ENCODE measurements at places on chromosomes 2 and 18.
A peak's percentile ranks its signal among the peaks of the same experiment; 100 is the strongest.

- DNase-seq = no peak
Measured at GRCh38 chr2:137168552-137168951, 403.2 kb downstream of the THSD7B start.

DNA sequence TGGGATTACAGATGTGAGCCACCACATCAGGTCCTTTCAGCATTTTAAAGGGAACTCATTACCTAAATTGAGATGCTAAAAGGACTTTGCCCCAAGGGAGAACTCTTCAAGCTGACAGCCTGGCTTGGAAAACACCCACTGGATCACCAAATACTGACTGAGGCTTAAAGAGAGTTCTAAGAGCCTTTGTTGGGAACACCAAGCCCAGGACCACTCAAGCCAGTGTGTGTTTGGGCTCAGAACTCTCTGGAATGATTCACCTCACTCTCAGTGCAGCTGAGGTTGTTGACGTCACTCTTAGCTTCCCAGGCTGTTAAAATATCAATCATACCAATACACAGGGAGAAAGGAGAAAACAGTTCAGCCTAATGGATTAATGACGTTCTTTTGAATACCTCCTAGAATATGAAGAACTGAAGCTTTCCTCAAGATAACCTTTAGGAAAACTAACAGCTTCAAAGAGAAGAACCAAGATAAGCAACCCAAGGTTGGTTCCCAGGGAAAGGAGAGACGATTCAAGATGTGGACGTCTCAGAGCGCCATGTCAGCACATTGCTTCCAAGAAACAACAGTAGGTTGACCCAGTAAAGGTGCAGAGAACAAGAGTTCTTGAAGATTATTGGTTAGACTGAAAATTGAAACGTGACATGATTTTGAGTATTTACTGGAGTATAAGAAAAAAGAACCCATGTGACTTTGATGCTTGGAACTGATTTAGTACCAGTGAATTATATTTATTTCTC lies 48.0 kb upstream of the MGAT4A start:
- DNase-seq = no peak

- DNase-seq = no peak
Measured at GRCh38 chr2:65395621-65396347, 36.6 kb downstream of the SPRED2 start.

DNA sequence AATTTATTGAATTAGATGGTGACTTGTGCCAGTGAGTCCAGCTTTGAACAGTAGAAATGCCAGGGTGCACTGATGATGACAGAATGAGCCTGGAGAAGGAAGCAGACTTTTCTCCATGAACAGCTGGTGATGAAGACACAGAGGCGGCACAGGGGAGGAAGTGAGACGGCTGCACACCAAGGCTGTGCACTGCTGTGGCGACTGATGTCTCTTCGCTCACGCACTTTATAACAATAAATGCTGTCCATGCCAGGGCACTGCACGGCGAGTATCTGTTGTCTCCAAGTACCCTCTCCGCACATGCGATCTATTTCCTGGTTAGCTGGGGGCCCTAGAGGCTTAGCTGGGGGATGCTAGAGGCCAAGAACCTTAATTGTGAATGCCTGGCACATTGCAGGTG lies 175.2 kb downstream of the TMEM200C start:
- no peak for DNase-seq

DNA sequence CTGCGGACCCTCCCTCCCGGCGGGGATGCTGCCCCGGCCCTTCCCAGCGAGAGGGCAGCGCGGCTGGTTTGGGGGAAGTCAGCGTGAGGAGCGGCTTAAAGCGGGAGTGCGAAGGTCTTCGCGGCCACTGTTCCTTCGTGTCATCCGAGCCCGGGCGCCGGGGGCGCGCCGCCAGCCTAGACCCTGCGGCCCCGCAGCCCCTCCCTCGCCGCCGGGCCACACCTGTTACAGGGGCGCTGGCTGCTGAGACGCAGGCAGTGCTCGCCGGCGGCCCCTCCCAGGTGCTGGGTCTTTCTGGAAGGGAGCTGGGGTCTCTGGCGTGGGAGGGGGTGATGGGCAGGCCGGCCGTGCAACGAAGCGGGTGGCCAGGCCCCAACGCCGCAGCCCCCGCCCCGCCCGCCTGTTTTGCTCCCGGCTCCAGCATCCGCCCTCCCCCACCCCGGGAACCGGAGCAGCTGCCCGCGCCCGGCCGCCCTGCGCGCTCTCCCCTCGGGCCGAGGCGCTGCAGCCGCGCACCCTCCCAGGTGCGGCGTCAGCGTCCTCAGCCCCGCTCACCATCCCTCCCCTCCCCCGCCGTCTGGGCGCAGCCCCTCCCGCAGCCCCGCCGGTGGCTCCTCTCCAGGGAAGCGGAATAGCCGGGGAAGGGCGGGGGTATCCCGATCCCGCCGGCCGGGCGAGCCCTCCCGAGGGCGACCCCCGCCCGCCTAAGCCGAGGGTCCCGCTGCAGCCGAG lies 727 bp downstream of the KIF1A start:
- DNase-seq = no peak

- DNase-seq = no peak
Measured at GRCh38 chr18:78754311-78755043, 225.1 kb upstream of the SALL3 start.

DNA sequence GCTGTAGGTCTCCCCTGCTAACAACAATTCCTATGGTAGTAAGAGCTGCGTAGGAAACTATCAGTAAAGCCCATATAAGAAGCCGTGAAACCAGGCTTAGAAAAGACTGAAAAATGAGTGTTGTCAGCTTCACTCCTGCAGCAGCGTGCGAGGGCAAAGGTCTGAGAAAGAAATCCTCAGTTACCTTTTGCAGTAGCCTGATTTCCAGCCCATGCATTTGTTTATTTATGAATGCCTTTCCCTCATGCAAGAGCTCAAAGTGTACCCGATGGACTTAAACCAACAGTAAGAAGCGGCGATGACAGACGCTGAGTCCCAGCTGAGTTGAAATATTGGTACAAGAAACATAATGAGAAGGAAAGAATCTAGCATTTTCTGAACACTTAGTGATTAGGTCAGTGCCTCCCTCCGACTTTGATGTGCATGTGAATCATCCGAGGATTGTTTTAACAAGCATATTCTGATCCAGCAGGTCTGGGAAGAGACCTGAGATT lies 15.0 kb upstream of the POLI start:
- DNase-seq = no peak

DNA sequence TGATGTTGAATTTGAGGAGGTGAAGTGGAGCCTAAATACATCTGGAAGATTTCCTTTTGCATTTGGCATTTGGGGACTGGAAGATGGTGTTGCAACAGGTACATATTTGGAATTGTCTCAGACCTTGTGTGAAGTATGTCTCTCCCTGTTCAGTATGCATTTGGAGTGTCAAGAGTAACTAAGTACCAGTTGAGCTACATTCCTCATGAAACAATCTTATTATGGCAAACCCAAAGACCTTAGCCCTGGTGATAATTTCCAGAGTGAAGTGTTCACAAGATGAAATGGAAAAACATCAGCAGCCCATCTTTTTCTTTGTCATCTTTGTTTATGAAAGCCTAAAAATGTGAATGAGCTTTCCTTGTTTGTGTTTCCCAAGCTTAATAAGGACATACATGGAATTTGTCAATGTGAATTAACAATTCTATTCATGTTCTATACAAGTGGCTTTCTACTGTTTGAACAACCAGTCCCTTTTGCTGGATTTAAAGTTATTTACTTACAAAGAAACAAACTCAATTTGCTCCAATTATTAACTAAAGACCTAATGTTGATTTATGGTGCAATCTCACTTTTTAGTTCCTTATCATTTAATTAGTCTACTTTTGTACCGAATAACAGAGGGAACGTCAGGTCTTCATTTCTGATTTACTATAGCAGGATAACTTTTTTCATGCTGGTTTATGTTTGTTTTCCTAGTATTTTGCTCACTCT lies 42.1 kb upstream of the PPP1R1C start:
- DNase-seq = no peak

GRCh38 chr2:222835143-222835822 lies 25.6 kb upstream of the ACSL3 start:
- no peak for DNase-seq

GRCh38 chr2:164824872-164825271 lies 16.8 kb downstream of the COBLL1 start:
- no peak for DNase-seq

GRCh38 chr2:56784046-56784445 lies 600.3 kb downstream of the CCDC85A start:
- DNase-seq = no peak

DNA sequence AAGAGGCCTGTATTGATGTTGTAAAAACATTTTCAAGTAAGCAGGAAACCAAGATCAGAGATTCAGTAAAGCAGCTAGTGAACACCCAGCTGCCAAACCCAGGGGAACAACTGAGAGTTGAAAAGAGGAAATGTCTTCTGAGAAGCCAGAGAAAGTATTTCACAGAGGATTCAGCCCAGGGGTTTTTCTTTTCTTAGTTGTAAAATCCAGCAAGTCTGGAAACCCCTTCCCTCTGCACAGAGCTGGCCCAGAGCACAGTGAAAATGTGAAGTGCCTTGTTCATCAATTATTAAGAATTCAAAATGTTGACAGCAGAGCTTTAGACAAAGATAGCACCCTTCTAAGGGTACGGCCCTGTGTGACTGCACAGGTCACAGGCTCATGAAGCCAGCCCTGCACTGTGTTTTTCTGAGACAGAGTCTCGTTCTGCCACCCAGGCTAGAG lies 28.4 kb downstream of the AFF3 start:
- DNase-seq = no peak

- no peak for DNase-seq
Measured at GRCh38 chr18:48944634-48945033, 6.1 kb downstream of the SMAD7 start.

DNA sequence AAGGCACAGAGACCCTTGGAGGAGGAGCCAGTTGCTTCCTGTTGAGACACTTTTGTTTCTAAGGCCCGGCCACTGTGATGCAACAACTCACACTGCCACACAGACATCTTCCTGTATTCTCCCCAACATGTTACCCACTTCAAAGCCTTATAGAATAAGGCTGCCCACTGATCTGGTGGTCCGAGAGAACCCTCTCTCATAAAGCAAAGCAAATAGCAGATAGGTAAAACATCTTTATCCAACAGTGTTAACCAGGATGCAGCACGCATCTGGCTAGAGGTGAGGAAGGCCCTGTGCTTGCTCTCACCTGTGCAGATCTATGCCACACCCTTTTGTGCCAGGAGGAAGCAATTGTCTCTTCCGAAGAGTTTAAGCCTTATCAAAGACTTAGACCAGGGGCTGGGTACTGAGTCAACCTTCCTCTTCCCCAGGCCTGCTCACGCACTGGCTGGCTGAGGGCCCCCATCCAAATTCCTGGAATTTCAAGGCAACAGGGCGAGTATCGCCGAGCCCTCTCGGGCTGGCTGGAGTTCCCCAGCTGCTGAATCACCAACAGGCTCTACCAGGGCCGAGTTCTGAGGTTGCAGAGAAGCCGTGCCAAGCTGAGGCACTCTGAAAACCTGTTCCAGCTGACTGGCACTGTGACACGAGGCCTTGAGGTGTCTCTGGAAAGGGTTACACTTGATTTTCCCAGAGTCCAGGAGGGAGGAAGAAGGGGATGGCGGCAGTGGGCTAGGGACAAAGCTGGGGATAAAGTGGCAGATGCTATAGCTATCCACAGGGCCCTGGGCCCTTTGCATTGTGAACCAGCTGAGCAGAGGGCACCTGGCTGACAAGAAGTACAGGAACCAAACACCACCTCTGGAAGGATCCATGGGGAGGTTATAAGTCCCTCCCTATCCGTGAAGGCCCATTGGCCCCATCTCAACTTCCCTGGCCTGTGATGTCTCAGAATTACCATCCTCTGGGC lies 29.3 kb downstream of the TGFA start:
- DNase-seq = peak; percentile 29

- DNase-seq = no peak
Measured at GRCh38 chr2:24986372-24986771, 14.6 kb upstream of the DNAJC27 start.

- no peak for DNase-seq
Measured at GRCh38 chr18:6382963-6383362, 31.7 kb downstream of the L3MBTL4 start.

GRCh38 chr2:120935339-120936313 lies 200.0 kb downstream of the GLI2 start:
- no peak for DNase-seq

- DNase-seq = peak; percentile 79
Measured at GRCh38 chr2:108594132-108594981, 60.1 kb downstream of the LIMS1 start.

DNA sequence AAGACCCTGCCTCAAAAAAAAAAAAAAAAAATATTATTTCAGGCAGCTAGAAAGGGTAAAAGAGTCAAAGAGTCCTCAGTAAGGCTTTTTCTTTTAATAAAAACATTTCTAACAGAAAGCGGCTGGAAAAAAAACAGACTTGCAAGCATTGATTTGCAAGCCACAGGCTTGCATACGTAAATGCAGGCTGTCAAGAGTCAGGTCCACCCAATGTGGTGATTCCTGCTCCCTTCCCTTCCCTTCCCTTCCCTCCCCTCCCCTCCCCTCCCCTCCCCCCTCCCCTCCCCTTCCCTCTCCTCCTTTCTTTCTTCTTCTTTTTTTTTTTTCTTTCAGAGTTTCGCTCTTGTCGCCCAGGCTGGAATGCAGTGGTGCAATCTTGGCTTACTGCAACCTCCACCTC lies 74.4 kb upstream of the GULP1 start:
- no peak for DNase-seq

DNA sequence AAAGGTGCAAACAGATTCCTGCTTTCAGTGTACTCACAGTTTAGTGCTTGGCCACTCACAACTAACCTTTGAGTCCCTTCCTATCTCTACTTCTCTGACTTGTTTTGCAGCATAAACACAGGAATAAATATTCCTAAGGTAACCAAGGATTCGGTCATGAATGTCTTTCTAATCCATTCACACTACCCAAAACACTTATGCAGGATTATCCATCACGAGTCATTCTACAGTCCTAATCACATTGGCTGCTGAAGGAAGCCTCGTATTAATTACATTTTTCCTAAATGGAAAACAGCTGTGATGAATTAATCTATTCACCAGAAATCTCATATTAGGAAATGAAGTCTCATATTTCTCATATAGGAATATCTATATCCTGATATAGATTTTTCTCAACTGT lies 16.3 kb downstream of the RDH14 start:
- no peak for DNase-seq

DNA sequence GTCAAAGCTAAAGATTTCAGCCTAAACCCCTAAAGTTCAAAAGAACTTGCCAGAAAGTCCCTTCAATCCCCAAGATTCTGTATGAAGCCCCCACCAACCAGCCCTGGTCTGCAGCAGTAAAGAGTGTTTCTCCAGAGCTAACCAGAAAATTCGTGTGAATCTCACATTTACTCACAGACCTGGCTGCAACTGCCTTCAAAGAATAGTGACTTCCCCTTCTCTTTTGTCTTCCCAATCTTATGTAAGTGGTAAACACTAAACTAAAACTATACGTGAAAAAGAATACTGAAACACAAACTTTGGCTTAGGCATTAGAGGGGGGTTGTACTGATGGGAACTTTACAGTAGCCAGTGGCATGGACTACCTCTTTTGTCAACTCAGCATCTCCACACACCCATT lies 50.6 kb upstream of the SETBP1 start:
- DNase-seq = no peak

GRCh38 chr2:102826904-102827303 lies 65.1 kb downstream of the TMEM182 start:
- DNase-seq = no peak

DNA sequence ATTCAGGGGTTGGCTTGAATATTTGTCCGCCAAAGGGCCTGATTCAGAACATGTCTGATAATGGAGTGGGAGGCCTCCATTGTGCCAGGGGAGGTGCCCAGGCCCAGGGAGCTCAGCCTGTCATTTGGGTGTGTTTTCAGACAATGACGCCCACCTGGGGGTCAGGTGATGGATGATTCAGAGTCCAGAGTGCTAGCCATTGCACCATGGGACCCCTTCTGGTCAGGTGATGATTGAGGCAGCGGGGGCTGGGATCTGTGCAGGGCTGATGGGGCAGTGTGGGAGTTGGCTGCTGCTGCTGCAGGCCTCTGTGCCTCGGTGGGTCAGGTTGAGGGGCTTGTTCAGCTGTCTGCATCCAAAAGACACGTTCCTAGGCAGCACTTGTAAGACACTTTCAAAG lies 8.3 kb upstream of the ARHGEF4 start:
- DNase-seq = no peak
